ENCODE measurements at places on chromosomes 3 and 15.
A peak's percentile ranks its signal among the peaks of the same experiment; 100 is the strongest.

DNA sequence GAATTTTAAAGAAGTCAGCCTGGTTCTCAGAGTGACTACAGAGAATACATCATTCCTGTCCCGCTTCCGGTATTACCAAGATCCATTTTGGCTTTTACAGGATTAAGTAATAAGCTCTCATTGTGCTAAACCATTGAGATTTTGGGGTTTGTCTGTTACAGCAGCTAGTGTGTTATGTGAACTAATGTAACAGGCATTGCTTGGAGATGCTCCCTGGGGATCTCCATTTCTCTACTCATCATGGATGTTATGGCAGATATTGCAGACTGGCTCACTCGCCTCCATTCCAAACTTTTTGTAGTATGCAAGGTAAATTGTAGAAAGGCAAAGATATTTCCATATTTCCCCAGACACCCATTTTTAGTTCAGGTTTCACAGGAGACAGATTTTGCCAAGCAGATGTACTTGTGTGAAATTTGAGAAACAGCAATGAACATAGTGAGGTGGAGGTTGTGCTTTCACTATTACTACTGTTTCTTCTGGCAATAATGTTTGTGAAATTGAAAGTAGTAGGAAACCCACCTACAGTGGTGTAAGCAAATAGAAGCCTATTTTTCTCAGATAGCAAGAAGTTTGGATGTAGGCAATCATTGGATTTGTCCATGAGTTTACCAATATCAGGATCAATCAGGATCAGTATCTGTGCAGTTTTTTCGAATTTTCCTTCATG lies 177.1 kb upstream of the GALNT15 start:
- no peak for DNase-seq

- no peak for DNase-seq
Observed at GRCh38 chr3:15161133-15161532, 44.9 kb upstream of the CAPN7 start.

DNA sequence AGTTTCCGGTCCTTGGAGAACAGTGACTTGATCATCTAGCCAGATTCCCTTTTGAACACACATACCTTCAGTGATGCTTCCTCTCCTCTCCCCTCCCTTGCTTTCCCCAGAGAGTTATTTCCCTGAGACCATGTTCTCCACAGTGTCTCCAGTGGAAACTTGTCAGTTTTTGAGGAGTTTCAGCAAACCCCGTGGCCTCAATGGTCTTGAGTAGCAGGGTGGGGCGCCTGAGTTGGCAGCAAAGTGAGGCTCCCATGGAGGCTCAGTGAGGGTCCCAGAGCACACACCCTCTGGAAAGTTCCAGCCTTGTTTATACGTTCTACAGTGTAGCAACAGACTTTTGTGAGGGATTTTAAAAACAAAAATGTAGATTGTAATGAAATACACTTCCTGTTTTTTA lies 135.1 kb downstream of the LRRC28 start:
- DNase-seq, result no peak

DNA sequence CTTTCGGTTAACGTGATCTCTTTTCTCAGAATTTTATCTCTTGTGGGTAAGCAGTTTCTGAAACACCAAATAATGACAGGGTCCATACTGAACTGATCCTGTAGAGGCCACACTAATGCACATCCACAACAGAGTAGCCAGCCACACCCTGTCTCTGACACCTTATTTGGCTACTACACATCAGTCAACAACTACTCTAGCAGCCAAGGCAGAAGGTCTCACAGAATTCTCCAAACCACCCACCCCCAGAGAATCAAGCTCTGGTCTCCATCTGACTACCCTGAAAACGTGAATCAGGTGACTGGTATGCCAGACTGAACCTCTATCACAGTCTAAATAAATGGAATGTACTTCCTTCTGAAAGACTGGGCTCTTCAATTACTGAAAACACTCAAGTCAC lies 38.0 kb downstream of the EDC3 start:
- DNase-seq, result no peak

- DNase-seq, result no peak
Observed at GRCh38 chr3:106294121-106294520, 425.3 kb upstream of the CBLB start.

DNA sequence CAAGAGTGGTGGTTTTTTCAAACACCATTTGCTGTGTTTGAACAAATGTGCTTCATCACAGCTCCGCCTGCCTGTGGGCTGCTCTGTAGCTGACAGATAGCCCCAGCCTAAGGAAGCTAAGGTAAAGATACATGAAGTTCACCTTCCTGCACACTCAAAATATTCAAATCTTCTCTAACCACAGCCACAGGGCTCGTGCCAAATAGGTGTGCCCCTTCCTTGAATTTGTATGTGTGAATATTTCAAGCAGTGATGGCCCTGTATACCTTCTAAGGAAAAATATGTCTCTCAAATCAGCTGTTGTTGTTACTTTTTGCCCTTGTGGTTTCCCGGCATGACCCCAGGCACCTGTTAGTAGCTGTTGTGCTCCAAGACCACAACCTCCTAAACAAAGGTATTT lies 92.8 kb downstream of the CCNL1 start:
- no peak for DNase-seq

GRCh38 chr3:134366928-134367811 lies 7.1 kb downstream of the AMOTL2 start:
- no peak for DNase-seq

DNA sequence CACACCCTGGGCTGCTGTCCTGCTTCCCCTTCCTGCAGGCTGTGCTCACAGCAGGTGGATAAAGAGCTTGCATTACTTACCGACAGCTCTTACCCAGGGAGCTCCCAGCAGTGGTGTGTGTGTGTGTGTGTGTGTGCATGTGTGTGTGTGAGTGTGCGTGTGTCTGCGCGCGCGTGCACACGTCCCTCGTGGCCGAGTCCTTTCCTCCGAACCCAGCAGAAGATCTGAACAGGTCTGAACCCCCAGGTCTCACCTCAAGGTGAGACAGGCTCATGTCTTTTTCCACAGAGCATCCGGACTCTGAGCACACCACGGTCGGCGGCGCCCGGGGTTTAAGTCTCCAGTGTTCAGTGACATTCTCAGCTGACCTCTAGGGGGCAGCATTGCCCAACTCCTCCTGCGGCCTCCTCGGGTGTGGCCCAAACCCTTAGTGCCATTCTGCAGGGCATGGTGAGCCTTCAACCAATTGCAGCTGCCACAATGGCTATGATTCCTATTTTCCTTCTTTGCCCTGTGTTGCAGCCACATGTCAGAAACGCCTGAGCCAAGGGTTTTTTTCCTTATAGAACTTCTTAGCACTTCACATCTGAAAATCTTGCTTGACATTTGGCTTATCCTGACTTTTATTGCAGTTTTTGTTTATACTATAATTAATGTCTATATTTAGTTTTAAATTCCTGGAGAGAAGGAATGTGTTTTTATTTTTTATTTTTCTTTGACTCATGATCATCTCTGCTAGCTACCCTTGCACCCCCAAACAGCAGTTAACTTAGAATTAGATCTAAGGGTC lies 64.1 kb upstream of the KLHL25 start:
- peak; percentile 73 for DNase-seq

GRCh38 chr15:34999906-35000305 lies 11.8 kb upstream of the ZNF770 start:
- no peak for DNase-seq

- no peak for DNase-seq
Observed at GRCh38 chr15:40247406-40247971, 8.6 kb downstream of the PAK6 start.

DNA sequence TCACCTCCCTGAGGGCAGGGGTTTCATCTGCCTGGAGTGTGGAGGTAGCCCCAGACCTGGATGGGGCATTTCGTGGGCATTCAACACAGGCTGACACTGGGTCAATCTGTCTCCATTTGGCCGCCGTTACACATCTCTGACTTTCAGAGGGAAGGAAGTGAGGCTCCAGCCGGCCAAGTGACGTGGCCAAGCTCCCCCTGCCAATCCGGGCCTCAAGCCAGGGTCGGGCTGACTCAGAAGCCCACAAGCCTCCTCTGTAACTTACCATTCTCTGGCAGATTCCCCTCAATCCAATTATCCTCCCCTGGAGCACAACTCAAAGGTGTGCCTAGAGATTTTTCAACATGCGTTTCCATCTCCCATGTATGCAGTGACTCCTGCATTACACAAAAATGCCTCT lies 227.6 kb downstream of the KLF13 start:
- no peak for DNase-seq

- DNase-seq, result no peak
Observed at GRCh38 chr3:11651477-11651876, 7.8 kb upstream of the VGLL4 start.

DNA sequence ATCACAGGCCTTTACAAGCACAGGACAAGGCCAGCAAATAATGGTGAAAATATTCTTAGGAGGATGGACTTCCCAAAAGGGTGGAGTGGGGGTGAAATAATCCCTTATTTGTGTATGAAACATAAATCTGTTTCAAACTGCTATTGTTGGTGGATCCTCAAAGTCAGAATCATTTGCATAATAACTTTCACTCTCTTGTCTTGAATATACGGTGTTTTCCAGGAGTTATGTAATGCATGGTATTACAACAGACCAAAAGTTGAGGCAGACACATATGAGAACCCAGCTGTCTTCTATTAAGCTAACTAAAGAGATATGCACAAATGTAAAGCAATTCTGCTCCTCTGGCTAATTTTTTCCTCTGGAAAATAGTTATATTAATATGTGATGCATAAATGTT lies 57.7 kb downstream of the PRTG start:
- no peak for DNase-seq

DNA sequence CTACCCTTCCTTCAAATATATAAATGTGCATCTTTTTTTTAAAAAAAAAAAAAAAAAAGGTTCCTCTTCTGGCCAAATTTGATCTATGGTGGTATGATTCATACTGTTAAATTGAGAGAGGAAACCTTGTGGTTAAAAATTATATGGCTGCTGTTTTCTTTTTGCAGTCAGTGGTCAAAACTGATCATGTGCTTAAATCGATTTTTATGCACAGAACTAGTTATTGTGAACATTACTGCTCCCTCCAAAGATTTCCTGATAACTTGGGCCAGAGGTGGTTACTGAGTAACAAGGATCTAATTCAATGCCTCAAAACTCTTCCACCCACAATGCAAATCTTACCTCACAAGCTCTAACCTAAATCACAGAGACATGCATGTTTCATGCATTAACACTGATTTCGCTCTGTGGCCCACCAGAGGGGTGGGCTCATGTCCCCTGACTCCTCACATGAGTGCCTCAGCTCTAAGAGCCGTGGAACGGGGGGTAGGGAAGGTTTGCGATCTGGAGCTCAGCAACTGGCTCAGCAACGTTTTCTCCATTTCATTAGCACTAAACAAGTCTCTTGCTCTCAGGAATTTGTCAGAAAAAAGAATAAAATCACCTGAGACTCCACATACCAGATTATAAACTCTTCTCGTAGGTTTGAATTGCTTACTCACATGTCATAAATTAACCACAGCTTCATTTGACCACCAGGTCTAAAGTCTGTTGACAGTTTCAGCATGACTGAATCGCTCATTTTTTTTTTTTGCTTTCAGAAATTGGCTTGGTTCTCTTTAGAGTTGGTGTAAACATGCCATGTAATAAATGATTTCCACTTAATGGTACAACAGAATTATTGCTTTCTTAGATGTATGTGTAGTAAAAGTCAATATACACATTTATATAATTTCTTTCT lies 280.4 kb downstream of the CD47 start:
- DNase-seq, result no peak

GRCh38 chr3:13781417-13781816 lies 98.5 kb downstream of the WNT7A start:
- no peak for DNase-seq

GRCh38 chr15:81947548-81947947 lies 98.3 kb downstream of the MEX3B start:
- no peak for DNase-seq

GRCh38 chr15:39272901-39273300 lies 308.0 kb upstream of the THBS1 start:
- DNase-seq, result no peak

GRCh38 chr3:38487323-38487722 lies 8.8 kb upstream of the EXOG start:
- no peak for DNase-seq

- DNase-seq, result no peak
Observed at GRCh38 chr3:136932523-136932922, 25.3 kb upstream of the IL20RB start.

DNA sequence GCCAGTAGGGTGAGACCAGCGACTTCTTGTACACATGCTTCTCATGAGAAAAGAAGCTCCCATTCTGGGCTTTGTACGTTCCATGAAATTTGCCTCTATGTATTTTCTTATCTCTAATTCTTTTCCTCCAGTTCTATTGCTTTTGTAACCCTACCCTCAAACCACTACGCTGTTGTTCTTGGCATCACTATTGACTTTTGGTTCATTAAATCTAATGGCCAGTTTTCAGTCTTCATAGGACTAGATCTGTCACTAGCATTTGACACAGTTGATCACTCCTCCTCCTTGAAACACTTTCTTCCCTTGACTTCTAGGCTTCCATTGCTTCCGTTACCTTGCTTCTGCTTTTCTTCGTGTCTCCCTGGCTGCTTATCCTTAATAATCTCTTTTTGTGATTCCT lies 121.7 kb upstream of the GOLGA6L4 start:
- DNase-seq, result no peak

DNA sequence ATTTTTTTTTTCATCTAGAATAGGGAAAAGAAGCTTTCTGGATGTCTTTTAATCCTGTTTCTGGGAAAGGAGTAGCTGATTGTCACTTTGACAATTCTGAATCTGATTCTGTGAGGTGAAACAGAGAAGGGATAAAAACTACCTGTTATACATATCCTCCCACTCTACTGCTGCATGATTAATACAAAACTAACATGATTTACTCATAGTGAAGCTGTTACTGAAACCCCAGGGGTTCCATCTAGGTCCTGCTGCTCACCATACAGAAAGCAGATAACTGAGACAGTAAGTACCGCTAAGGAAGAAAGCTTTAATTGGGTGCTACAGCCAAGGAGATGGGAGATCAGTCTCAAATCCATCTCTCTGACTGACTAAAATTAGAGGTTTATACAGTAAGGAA lies 610.9 kb upstream of the ALCAM start:
- no peak for DNase-seq

- DNase-seq, result no peak
Observed at GRCh38 chr15:40258544-40258943, 19.7 kb downstream of the PAK6 start.

GRCh38 chr3:128176276-128176833 lies 23.1 kb downstream of the EEFSEC start:
- no peak for DNase-seq

GRCh38 chr3:102936511-102937045 lies 501.8 kb downstream of the ZPLD1 start:
- no peak for DNase-seq

DNA sequence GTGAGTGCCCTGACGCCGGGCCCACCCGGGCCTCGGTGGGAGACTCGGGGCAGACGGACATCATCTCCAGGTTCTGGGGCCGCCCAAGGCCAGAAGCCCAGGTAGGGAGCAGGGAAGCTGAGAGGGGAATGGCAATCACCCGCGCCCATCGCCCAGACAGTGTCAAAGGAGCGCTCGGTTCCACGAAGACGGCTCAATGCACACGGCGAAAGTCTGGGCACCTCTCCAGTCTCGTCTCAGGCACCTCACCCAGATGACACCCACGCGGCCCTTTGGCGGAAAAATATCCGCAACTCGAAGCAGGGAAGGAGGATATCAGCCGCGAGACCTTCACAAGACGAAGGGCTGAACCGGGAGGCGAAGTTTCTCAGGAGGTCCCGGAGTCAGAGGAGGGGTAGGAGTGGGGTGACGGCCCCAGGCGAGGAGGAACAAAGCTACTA lies 916 bp downstream of the IL17RD start:
- DNase-seq, result peak; percentile 23

All from CD4-positive, alpha-beta T cell (primary cell).